ENCODE measurements at places on chromosomes 11 and 22. TPM values are rescaled to one million over a fixed set of nuclear protein-coding genes. Genes with fewer than 3 reads are reported as not detected.

- peak; percentile 21 for DNase-seq
Observed at GRCh38 chr11:26286472-26287066, 45.4 kb upstream of the ANO3 start.

The C11orf21 gene
- 0.21 TPM for total RNA-seq

DNA sequence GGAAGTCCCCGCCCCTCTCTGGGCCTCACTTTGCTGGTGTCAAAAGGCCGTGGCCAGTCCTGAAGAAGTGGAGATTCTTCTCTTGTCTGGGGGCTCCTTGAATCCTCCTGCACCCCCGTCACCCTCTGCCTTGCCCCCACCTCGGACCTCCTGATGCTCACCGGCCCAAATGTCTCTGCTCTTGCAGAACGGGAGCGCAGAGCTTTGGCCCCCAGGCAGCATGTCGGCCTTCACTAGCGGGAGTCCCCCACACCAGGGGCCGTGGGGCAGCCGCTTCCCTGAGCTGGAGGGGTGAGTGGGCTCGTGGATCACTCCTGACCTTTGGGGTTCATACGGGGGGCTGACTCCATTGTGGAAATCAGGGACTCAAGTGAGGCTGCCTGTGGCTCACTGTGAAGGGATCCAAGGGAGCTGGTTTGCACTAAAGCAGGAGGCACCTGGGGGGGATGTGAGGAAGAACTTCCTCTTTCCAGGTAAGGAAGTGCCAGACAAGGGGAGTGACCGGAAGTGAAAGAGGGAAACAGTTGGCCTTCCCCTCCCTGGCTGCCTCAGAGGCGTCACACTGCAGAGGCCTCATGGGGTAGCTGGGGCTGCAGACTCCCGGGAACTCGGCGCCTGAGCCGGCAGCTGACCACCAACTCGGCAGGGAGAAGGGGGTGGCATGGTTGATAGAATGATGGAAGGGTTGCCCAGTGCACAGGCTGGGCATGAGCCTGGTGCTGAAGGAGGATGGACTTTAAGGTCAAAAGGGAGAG, 23.1 kb downstream of the CSF2RB start:
- DNase-seq: no peak

The TEX12 gene
- total RNA-seq: not detected

The OR10A2 gene
- not detected for total RNA-seq

DNA sequence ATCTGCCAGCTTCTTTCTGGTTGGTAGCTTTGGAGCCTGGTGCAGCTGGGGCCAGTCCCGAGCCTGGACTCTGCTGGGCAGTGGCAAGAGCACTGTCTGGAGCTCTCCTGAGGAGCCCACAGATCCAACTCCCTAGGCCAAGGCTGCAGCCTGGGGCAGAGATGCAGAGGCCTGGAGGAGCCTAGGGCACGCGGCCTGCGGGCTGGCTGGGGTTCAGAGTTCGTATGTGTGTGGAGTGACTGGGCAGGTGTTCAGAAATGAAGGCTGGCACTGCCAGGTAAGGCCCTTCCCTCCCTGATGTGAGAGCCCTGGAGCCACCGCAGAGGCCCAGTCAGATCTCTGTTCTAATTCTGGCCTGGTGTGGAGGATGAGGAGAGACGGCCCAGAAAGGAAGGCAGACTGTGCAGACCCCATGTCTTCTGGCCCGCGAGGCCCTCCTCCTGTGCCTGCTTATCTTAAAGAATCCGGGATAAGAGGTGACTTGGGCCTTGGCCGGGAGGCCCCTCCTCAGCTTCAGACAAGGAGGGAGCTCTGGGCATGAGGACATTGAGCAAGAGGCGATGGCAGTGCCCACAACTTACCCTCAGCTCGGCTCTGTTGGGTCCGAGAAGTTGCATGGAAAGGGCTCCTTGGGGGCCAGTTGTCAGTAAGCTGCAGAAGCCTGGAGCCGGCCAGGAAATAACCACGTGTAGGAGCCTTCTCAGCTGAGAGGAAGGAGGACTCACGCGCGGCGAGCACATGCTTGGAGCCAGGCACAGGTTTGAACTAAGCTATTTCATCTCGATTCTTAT, 62.2 kb upstream of the B3GAT1 start:
- DNase-seq: no peak

- no peak for DNase-seq
Observed at GRCh38 chr11:110818032-110818687, 105.9 kb upstream of the ARHGAP20 start.

GRCh38 chr11:113255096-113255495, 59.3 kb upstream of the TTC12 start:
- DNase-seq: no peak

GRCh38 chr11:38640854-38641253, 2042.8 kb upstream of the RAG2 start:
- no peak for DNase-seq

GRCh38 chr11:102085864-102086551, 24.2 kb upstream of the YAP1 start:
- DNase-seq: peak; percentile 19

The DNAJB7 gene
- not detected for total RNA-seq

DNA sequence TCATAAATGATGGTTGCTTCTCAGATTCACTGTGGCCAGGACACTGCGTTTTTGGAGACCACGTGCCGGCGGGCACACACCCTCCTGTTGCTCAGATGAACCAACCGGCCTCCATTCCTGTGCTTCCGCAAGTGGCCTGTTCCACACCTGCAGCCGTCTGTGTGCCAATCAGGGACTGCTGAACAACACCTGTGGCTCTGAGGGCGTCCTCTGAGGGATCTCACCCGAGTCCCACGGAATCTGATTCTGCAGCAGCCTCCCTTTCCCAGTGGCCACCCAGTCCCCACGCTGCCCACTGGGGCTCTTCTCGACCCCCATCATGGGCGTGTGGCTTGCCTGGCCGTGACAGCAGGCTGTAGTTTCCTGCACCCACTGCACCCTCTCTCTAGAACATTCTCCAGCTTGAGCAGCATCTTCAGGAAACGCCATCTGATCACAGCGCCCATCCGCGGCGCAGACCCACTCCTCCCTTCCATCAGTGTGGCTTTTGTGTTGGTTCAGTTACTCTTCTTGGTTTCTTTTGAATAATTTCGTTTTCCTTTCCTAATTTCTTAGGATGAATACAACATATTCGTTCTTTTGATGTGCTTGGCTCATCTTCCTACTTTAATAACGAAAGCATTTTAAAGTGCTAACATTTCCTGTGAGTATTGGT, 100.3 kb upstream of the SLC22A12 start:
- DNase-seq: peak; percentile 10

DNA sequence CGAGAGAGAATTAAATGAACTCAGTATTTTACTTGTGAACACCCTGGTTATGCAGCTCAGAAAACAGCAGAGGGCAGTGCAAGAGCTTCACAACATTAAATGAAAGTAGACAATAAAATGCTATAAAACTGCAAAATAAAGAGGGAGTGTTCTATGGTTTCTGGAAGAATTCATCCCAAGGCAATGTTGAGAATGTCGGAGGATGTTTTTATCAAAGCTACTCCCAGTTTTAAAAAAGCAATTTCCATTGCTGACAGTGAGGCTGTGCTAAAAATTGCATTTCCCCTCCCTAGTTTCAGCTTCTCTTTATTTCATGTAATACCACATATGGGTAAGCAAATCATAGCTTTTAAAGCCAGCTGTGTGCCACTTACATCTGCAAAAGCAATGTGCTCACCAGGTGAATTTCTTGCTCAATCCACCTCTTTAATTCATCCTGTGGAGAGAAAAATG, 296.8 kb downstream of the RAB38 start:
- DNase-seq: peak; percentile 45

The TRPM5 gene
- not detected for total RNA-seq

GRCh38 chr11:112121981-112122615, 35.4 kb downstream of the SDHD start:
- no peak for DNase-seq

DNA sequence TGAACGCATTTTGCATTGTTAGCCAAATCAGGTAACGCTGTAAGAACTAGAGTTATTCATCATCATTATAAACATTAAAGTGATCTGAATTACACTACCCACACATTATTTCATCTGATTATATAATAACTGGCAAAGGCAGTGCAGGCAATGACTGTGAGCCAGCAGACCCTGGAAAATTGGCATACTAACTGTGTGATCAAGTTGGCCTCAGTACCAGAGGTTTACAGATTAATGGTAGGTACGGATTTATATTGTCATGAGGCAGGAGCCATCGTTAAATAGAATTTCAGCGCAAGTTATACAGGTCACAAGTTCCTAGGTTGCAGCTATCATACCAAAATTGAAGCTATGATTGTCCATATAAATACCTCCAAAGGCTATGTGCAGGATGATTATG, 225.4 kb downstream of the CNTN5 start:
- DNase-seq: no peak

The FADD gene
- 51.3 TPM for total RNA-seq

DNA sequence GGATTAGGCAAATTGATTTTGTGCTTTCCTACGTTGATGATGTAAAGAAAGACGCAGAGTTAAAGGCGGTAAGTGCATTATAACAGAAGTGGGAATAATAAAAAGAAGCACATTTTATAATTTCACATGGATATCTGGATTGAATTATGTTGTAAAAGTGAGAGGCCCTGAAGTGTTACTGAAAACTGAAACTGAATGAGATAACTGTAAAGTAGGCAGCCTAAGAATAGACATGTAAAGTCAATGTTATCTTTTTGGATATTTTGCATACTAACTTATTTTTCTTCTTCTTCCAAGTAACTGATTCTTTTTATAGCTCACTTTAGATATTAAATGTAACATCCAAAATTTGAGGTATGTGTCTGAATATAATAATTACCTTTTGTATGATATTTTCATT, 28.3 kb downstream of the ANO5 start:
- DNase-seq: no peak

Data from Caco-2 (cell line).